Stimulated activated memory B cell treated with anti-CD40 and anti-IgM and Interleukin-4, amounts not matched to agents 10 μg/mL and 1 μg/mL and 100 μg/mL, for 72 hours (primary cell): ENCODE measurements at places on chromosomes 13 and 19.

DNA sequence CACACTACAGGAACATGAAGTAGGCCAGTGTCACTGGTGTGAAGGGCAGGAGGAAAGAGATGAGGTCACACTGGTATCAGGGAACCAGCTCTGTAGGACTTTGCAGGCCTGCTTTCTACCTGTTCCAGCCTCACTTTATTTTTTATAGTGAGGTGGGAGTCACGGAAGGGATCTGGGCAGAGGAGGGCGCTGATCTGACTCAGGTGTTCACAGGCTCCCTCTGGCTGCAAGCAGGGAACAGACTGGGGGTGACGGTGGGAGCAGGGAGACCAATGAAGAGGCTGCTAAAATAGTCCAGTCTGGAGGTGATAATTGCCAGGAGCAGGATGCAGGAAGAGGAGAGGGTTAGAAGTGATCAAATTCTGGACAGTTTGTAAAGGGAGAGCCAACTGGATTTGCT, 2.8 kb downstream of the THAP8 start:
- ATAC-seq: no peak
- H3K4me1 ChIP-seq: peaks cover 13% of the 10 kb centered on the region
- H3K27me3 ChIP-seq: no peaks in the 10 kb centered on the region
- peaks cover 2% of the 10 kb centered on the region for H3K36me3 ChIP-seq
- H3K4me3 ChIP-seq: no peak overlapping the region

GRCh38 chr13:26026211-26026610, 25.6 kb downstream of the SHISA2 start:
- H3K27ac ChIP-seq: no peak overlapping the region
- ATAC-seq: no peak
- peaks cover 4% of the 10 kb centered on the region for H3K27me3 ChIP-seq

DNA sequence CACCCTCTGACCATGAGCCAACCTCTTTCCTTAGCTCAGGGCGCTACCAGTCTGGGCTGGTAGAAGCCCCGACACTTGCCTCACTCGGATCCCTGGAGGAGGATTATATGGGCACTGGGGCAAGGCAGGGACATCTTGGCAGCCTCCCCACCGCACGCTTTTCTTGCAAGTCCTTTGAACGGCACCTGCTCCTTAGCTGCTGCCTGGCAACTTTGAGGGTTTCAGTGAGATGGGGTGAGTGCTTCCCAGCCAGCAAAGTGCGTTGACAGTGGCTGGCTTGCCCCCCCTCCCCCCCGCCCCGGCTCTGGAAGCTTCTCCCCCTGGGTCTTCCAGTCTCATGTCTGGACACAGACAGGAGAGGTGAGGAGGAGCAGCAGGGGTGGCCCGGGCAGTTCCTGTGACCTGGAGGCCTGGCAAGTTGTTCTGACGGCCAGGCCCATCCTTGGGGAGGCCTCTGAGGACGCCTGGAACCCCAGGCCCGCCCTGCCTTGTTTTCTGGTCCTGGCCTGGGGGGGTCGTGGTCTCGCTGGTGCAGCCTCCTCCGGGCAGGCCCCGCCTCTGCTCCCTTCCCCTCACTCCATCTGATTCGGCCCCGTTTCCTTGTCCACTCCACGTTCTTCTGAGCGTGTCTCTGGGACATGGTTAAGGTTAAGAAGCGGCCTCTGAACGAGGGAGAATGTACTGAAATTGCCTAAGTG, 75.2 kb downstream of the ATP11A start:
- H3K36me3 ChIP-seq: peaks cover 14% of the 10 kb centered on the region
- no peak overlapping the region for H3K4me3 ChIP-seq
- H3K4me1 ChIP-seq: peaks cover 24% of the 10 kb centered on the region
- no peak overlapping the region for H3K27ac ChIP-seq

- no peak for ATAC-seq
- no peak overlapping the region for H3K27ac ChIP-seq
- H3K27me3 ChIP-seq: no peaks in the 10 kb centered on the region
- no peaks in the 10 kb centered on the region for H3K4me1 ChIP-seq
- H3K36me3 ChIP-seq: peaks cover 20% of the 10 kb centered on the region
- no peak overlapping the region for H3K4me3 ChIP-seq
Observed at GRCh38 chr19:12111176-12111575, 29.0 kb downstream of the ZNF20 start.

DNA sequence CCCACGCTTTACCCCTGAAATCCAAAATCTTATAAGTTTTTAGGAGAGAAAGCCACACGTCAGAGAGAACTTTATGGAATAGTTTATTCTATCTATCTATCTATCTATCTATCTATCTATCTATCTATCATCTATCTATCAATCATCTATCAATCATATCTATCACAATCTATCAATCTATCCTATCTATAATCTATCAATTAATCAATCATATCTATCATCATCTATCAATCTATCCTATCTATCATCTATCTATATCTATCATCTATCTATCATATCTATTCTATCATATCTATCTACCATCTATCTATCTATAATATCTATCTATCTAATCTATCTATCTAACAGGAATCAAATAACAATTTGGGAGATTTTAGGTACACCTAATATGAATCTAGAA, 115.1 kb downstream of the FGF9 start:
- H3K36me3 ChIP-seq: no peaks in the 10 kb centered on the region
- no peak overlapping the region for H3K27ac ChIP-seq
- no peak for ATAC-seq
- no peak overlapping the region for H3K4me3 ChIP-seq
- peaks cover 17% of the 10 kb centered on the region for H3K27me3 ChIP-seq

- H3K36me3 ChIP-seq: peaks cover 5% of the 10 kb centered on the region
- no peak overlapping the region for H3K4me3 ChIP-seq
- no peaks in the 10 kb centered on the region for H3K4me1 ChIP-seq
Observed at GRCh38 chr13:113654591-113655345, 3.2 kb downstream of the ATP4B start.

- H3K4me3 ChIP-seq: no peak overlapping the region
- H3K27ac ChIP-seq: no peak overlapping the region
- H3K27me3 ChIP-seq: peaks cover 18% of the 10 kb centered on the region
- H3K4me1 ChIP-seq: no peaks in the 10 kb centered on the region
- no peak for ATAC-seq
Observed at GRCh38 chr19:32336259-32337083, 8.9 kb upstream of the ZNF507 start.

DNA sequence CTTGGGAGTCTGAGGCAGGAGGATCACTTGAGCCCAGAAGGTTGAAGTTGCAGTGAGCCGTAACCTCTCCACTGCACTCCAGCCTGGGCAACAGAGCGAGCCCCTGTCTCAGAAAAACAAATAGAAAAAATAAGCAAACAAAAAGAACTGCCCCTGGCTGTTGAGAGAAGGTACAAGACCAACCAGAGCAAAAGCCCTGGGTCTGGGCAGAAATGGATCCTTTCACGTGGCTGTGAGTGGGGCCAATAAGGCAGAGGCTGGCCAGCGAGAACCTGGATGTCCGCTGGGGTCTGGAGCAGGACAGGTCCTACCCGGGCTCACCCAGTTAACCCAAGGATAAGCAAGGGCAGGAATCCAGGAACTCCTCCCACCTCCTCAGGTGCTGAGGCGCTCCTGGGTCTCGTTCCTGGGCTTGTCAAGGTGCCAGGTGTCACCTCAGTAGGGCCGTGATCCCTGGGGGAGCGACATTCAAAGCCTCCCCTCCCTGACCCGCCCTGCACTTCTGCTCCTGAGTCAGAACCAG, 4.7 kb upstream of the SLC5A5 start:
- peaks cover 27% of the 10 kb centered on the region for H3K36me3 ChIP-seq
- no peak overlapping the region for H3K4me3 ChIP-seq
- peaks cover 47% of the 10 kb centered on the region for H3K4me1 ChIP-seq

DNA sequence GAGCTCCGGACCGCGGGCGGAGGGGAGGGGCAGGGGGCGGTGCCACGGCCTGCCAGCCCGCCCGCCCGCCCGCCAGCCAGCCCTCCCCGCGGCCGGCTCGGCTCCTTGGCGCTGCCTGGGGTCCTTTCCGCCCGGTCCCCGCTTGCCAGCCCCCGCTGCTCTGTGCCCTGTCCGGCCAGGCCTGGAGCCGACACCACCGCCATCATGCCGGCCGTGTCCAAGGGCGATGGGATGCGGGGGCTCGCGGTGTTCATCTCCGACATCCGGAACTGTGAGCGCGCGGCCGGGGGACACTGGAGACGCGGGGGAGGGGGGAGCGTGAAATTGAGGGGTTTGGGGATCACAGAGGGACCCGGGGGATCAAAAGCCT, at the start of gene AP2A1:
AP2A1 (plus strand) TSS at position 72 of the 370 bp plus-strand sequence; CDS start at position 205, 133 bp downstream.
- peaks cover 36% of the 10 kb centered on the region for H3K4me1 ChIP-seq
- no peaks in the 10 kb centered on the region for H3K27me3 ChIP-seq
- H3K27ac ChIP-seq: peak within 1 kb of the TSS; percentile 87
- no peak for ATAC-seq
- H3K36me3 ChIP-seq: peaks cover 17% of the 10 kb centered on the region

- H3K36me3 ChIP-seq: peaks cover 76% of the 10 kb centered on the region
- no peak for ATAC-seq
- peaks cover 12% of the 10 kb centered on the region for H3K4me1 ChIP-seq
Observed at GRCh38 chr19:51903192-51903591, 1.6 kb downstream of the ZNF649 start.

- H3K36me3 ChIP-seq: peaks cover 30% of the 10 kb centered on the region
- H3K4me1 ChIP-seq: peaks cover 26% of the 10 kb centered on the region
- H3K4me3 ChIP-seq: peak overlapping the region; percentile 93
- peaks cover 23% of the 10 kb centered on the region for H3K27me3 ChIP-seq
- H3K27ac ChIP-seq: peak overlapping the region; percentile 74
Observed at GRCh38 chr19:58450856-58451357, 515 bp upstream of the ZNF324B start.

DNA sequence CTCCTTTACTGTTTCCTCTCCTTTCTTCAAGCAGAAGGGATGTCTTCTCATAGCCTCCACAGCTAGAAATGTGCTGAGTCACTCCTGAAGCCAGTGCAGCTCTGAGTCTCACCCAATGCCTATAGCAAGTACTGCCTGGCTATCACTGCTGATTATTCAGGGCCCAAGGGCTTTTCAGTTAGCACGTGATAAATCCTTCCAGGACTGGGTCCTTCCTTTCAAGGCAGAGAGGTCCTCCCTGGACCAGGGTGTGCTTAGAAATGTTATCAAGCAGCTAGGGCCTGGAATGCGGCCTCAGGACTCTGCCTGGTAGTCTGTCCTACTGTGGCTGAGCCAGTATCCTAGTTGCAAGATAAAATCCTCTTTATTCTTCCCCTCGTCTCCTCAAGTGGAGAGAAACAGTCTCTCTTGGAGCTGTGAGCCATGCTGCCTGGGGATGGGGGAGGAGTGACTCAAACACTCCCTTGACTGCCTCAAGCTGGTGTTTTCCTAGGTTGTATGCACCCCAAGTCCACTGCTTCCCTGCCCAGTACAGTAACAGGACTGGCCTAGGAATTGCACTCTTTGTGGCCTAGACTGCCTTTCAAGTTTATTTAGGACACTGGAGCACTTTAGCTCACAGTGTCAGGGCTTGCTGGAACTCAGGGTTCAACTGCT, 198.7 kb upstream of the SERP2 start:
- peaks cover 28% of the 10 kb centered on the region for H3K27me3 ChIP-seq
- no peaks in the 10 kb centered on the region for H3K36me3 ChIP-seq
- no peak for ATAC-seq

- H3K4me1 ChIP-seq: peaks cover 35% of the 10 kb centered on the region
- H3K27me3 ChIP-seq: peaks cover 41% of the 10 kb centered on the region
- no peak overlapping the region for H3K27ac ChIP-seq
- no peak overlapping the region for H3K4me3 ChIP-seq
- no peaks in the 10 kb centered on the region for H3K36me3 ChIP-seq
Observed at GRCh38 chr19:45162608-45163143, 1.9 kb upstream of the NKPD1 start.
